ENCODE measurements at places on chromosomes 3 and 15.

DNA sequence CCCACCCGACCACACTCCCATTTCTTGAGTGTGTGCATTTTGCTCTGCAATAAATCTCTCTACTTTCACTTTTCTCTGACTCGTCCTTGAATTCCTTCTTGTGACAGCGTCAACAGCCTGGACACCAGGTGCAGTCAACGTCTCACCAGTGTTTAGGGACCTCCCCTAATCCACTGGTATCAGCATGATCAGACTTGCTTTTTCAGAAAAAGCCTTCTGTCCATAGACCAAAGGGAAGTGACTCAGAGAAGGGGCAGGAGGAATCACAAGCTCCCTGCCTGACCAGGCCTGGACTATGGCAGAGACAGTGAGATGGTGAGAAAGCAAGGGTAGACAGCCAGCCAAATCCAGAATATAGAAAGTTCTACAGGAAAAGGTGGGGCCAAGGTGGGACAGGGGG is 15.5 kb downstream of the CCR5 start:
- no peak for DNase-seq

DNA sequence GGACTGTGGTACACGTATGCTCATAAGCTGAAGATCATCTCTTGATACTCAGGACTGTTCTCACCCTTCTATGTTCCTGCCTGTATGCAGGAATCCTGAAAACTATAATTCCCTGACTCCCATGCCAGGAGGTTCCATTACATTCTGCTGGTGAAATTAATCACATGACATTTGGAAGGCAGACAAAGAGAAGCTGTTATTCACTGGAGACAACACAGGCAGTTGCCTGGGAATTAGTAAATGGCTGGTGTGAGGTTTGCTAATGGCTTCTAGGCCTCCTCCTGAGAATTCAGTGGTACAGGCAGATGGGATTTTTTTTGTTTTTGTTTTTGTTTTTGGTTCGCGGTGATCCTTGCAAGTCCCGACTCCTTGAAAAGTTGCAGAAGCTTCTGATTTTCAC is 91.4 kb downstream of the CTNNB1 start:
- no peak for DNase-seq

- no peak for DNase-seq
Observed at GRCh38 chr15:93985925-93986324, 245.4 kb upstream of the MCTP2 start.

- DNase-seq, result peak; percentile 33
Observed at GRCh38 chr3:47512416-47513124, 942 bp downstream of the ELP6 start.

GRCh38 chr3:67292356-67293121 is 294.4 kb downstream of the KBTBD8 start:
- DNase-seq, result no peak

GRCh38 chr3:61989681-61990080 is 383.7 kb downstream of the FEZF2 start:
- DNase-seq, result no peak

DNA sequence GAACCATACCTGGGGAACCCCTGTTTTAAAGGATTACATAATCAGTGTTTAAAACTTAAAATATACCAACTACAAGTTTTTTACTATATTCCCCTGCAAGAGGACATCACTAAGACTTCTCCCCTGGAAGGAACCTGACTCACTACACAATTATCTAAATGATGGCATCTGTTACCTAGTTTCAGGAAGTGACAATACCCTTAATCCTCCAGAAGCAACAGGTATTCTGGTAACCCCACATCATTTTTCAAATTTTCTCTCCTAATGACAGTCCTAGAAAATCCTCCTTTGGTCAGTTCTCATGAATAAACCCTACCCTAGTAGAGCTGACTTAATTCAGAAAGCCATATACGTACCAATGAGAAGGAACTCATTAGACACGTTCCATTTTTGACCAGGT is 78.4 kb downstream of the RFX7 start:
- DNase-seq, result no peak

DNA sequence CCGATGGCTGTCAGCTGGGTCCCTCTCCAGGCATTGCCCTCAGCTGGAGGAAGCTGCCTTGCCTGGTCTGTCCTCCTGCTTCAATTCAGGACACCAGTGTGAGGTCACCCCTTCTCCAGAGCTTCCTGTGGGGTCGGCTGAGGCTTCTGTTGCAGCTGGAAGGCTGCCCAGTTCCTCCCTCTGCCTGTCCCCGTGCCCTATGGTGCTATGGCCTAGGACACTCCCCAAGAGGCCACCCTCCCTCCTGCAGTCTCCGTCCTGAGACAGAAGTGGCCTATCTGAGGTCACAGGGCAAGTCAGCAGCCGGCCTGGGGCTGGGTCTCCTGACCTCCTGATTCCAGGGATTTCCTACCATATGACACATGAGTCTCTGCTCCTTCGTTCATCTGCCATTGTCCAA is 57.9 kb downstream of the RASGRF1 start:
- DNase-seq, result no peak
